ENCODE measurements at places on chromosomes 7 and 10.
A peak's percentile ranks its signal among the peaks of the same experiment; 100 is the strongest.

DNA sequence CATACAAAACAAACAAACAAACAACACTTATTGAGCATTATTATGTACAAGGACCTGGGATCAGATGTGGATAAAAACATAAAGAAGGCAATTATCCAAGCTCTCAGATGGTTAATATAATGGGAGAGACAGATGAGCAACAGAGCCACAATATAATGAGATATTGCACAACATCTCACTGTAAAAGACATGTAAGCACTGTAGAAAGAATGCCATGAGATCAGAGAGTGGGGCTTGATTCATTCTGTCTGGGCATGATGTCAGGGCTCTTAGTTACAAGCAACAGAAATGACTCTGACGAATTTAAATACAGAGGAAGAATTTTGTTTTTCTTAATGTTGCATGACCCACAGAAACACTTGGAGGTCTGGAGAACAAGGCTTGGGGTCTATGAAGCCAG lies 164.7 kb upstream of the PLXDC2 start:
- no peak for DNase-seq

GRCh38 chr10:43121444-43121843 lies 16.8 kb upstream of the CSGALNACT2 start:
- DNase-seq, result no peak

DNA sequence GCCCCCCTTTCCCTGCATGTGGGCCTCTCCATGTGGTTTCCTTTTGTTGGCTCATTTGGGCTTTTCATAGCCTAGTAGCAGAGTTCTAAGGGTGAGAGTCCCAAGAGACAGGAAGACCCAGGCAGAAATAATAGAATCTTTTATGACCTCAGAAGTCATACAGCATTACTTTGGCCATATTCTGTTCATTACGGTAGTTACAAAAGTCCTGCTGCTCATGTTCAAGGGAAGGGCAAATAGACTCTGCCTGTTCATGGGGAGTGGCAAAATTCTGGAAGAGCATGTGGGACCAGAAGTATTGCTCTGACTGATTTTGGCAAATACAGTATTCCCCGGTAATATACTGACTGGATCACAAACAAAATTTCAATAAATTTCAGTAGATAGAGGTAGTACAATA lies 910.3 kb downstream of the LRMDA start:
- no peak for DNase-seq

- no peak for DNase-seq
Measured at GRCh38 chr7:118467381-118467780, 242.9 kb downstream of the ANKRD7 start.

DNA sequence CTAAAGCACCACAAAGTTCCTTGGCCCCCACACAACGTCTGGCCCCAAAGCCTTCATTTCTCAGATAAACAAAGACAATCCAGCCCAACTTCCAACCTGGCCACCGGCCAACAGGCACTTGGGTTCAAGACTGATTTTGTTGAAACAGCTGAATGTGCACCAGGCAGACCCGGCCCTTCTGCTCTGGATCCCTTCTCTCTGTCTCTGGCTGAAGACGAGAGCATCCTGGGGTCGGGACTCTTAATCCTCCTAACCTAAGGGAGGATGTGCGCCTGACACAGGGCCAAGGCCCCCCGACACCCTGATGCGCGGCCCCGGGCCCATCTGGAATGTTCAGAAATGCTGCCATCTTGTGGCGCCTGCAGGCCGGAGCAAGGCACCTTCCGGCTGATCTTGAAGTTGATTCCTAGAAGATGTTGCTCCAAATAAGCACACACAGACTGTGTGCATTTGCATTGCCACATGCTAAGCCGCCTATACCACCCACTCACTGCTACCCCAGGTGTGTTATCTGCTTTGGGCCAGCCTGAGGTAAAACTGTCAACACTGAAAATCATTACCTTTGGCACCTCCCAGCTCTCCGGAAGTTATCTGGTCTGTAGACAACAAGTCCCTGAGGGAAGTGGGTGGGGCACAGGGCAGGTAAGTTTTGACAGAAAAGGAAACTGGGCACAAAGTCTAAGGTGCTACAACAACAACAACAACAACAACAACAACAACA lies 98.4 kb upstream of the HABP2 start:
- no peak for DNase-seq

GRCh38 chr10:76902949-76903348 lies 734.7 kb downstream of the KCNMA1 start:
- no peak for DNase-seq

DNA sequence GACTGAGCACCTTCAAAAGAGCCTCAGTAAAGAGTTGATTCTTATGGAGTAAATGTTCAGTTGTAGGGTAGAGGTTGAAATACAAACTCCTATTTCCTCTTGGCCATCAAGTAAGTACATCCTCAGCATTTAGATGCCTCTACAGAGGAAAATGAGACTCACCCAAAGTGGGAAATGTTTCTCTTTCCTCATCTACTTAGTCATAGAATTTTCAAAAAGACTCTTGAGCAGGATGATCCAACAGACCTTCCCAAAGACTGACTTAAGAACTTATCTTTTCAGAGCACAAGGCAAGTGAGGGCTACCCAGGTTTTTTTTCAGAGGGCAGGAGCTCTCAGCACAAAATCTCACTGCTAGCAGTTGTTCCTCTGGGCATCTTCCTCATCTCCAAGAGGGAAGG lies 449.1 kb downstream of the KCNMA1 start:
- DNase-seq, result no peak

GRCh38 chr7:115040495-115040894 lies 118.6 kb downstream of the MDFIC start:
- no peak for DNase-seq

- no peak for DNase-seq
Measured at GRCh38 chr10:119928411-119928810, 35.9 kb downstream of the SEC23IP start.

- DNase-seq, result no peak
Measured at GRCh38 chr7:117212969-117213877, 109.6 kb downstream of the WNT2 start.

DNA sequence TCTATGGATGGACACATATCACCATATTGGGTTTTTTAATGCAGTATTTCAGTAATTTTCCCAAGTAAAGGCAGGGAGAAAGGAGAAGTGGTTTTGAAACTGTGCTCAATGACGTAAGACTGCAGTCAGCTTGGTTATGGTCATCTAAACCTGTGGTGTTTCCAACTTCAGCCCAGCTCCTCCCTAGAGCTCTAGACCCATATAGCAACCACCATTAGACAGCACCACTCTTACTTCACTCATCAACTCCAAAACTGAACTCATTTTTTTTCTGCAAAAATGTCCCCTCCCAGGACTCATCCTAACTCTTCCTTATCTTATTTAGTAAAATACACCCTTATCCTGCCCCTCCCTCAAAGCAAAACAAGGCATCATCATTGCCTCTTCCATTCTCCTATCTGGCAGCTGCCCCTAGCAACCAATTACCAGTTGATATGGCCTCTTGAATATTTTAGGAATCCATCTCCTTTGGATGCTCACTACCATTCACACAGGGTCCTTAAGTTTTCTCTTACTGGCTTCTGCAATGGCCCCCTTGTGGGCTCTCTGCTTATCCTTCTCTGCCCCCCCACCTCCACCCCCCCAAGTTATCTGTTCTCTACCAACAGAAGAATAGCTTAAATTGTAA lies 1.5 kb upstream of the RALA start:
- DNase-seq, result no peak

- no peak for DNase-seq
Measured at GRCh38 chr7:131830681-131831080, 274.3 kb upstream of the PODXL start.

DNA sequence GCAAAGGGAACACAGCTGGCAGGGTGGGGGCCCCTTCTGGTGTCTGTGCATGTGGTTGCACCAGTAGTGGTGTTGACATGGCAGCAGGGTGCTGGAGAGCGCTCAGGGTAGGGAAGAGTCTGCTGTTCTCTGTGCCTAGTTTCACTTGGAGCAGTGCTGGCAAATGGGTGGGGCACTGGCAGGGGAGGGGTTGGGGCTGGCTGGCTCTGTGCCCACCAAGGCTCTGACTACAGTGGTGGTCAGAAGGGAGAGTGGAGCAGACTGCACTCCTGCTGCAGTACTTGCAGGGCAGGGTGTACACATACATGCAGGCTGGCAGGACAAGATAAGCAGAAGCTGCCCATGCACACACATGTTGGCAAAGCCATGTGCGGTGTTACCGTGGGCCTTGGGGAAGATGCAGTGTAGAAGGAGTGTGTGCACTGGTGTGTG lies 18.2 kb downstream of the FAM25A start:
- no peak for DNase-seq

DNA sequence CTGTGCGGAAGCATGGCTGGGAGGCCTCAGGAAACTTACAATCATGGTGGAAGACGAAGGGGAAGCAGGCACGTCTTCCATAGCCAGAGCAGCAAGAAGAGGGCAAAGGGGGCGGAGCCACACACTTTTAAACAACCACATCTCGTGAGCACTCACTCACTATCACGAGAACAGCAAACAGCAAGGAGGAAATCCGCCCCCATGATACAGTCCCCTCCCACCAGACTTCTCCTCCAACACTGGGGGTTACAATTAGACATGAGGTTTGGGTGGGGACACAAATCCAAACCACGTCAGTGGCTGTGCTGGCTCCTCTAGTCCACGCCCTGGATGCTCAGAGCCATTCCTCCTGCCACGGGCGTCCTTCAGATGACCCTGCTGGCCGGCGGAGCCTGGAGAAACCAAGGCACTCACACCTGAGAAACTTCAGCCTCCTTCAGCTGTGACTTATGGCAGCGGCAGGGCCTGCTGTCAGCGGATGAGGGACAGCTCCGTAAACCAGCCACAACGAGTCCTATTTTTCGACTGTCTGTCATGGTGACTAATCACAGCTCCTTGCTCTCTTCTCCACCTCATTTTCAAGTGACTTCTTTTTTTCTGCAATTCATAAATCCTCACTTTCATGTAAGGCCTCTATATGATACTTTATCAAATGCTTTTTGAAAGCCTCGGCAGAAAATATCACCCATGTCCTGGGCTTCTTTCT lies 167.9 kb upstream of the PFKP start:
- no peak for DNase-seq

DNA sequence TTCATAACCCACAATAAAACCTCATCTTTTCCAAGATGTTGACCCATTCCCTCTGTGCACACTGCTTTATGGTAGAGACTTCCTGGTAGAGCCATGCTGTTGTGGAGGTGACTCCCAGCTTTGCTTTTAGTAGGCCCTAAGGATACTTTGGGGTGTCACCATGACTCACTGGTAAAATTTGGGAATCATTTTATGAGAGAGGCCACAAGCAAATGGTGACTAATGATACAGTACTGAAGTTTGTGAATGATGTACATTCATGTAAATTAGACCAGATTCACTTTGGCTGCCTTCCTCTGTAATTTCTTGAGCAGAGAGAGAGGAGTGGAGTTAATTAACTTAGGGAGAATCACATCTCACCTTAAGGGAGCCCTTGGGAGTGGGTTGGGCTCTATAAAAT lies 686.5 kb downstream of the LRMDA start:
- DNase-seq, result no peak

GRCh38 chr10:109883859-109884771 lies 39.2 kb downstream of the XPNPEP1 start:
- DNase-seq, result peak; percentile 52
